ENCODE measurements at places on chromosomes 11 and 22.

GRCh38 chr11:697811-698311 is 2.2 kb downstream of the TMEM80 start:
- DNase-seq = no peak

DNA sequence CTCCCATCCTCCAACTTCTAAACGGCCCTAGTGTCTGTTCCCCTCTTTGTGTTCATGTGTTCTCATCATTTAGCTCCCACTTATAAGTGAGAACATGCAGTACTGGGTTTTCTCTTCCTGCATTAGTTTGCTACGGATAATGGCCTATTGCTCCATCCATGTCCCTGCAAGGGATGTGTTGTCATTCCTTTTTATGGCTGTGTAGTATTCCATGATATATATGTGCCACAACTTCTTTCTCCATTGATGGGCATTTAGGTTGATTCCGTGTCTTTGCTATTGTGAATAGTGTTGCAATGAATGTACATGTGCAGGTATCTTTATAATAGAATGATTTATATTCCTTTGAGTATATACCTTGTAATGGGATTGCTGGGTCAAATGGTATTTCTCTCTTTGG is 5.6 kb upstream of the SMIM38 start:
- no peak for DNase-seq

GRCh38 chr22:24554313-24555164 is at the start of gene GUCD1:
GUCD1 (minus strand) TSS chr22:24555138; CDS start chr22:24554991, 147 bp downstream.
- no peak for DNase-seq

DNA sequence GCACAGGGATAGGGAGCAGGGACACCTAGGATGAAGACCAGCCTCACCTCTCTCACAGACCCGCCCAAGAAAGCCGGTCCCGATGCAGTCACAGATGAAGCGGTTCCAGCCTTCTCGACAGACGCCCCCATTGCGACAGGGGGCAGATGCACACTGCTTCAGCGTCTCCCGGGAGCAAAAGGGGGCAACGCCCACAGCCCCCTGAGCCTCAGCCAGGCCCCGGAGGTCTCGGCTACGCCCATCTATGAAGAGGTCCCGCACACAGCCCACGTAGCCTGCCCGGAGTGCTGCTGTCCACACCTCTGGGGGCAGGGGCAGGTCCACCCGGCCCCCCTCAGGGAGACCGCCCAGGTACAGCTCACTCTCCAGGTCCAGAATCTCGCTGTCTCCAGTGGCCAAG is 62.3 kb downstream of the NRXN2 start:
- DNase-seq = no peak

DNA sequence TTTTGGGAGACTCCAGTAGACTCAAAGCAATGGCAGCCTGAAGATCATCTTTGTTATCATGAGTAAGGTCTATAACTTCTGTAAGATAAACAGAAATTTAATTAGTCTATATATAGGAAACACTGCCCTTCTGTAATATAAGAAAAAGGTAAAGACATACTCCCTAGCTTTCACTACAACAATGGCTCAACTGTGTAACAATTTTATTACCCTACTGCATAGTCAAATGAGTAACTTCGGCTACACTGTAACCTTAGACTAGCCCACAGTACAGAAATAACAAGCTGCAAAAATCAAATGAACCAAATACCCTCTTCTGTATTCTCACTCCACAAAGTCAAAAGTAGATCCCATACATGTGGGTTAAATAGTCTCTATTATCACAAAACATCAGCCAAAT is 33.7 kb downstream of the USP28 start:
- DNase-seq = no peak

- no peak for DNase-seq
These were observed 122.7 kb downstream of the GRIA4 start for GRCh38 chr11:105732611-105733010.

DNA sequence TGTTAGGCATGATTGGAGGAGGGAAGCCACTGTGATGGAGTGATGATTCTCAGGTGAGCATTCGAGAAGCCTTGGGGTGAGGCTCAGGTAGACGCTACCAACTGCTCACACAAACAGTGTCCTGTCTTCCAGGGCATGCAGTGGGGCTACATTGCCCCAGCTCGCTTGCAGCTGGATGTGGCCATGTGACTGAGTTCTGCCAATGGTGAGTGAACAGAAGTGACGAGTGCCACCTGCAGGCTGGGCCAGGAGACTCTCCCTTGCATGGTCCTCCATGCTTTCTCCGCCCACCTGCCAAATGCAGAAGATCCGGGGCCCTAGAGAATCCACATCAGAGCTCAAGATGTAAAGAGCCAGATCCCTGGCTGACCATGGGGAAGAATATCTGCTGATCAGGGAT is 195.9 kb downstream of the BCR start:
- DNase-seq = no peak

Measured in HuH-7.5 (cell line).